ENCODE measurements at places on chromosomes 1 and 21.
A peak's percentile ranks its signal among the peaks of the same experiment; 100 is the strongest.

DNA sequence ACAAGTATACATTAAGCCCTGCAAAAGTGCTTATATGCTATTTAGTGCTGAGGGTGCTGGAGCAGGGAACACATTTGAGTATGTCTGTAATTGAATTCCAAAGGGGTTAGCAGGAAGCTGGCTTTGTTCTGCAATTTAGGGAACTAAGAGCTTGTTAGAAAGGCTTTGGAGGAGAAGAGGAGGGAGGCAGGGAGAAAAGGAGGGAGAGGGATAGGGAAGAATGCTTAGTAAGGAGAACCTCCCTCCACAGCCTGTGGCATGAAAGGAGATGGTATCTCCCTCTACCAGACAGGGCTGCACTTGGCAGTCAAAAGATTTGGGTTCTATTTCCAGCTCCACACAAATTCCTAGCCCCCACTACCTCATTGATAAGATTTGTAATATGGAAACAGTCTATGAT, 217.8 kb downstream of the DAB1 start:
- DNase-seq, result no peak

DNA sequence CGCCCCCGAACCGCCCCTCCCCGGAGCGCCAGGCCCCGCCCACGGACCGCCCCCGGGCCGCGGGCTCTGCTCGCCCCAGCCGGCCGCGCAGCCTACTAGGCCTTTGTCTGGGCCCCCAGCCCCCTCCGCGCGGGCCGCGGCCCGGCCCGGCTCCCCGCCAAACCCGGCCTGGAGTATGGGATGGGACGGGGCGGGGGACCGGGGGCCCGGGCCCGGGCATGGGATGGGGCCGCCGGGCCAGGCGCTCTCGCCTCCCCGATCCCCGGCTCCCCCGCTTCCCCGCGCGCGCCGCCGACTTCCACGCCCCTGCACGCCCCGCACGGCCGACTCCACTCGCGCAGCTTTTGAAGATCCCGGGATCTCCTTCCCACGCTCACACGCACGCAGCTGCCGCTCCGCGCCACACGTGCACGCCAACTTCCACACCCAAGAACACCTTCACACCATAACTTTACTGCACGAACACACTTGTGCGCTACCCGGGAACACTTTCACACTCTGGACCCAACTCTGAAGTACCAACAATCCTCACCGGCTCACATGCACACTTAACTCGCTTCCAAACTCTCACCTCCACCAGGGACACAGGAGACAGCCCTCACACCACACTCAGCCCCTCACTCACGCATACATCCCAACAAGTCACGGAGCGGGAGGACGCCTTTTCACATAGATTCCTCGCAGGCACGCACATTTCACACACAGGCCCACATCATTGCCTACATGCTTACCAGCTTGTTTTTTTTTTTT, 437 bp upstream of the HSPG2 start:
- peak; percentile 87 for DNase-seq

GRCh38 chr1:50060279-50060678, 36.5 kb upstream of the AGBL4 start:
- peak; percentile 2 for DNase-seq

DNA sequence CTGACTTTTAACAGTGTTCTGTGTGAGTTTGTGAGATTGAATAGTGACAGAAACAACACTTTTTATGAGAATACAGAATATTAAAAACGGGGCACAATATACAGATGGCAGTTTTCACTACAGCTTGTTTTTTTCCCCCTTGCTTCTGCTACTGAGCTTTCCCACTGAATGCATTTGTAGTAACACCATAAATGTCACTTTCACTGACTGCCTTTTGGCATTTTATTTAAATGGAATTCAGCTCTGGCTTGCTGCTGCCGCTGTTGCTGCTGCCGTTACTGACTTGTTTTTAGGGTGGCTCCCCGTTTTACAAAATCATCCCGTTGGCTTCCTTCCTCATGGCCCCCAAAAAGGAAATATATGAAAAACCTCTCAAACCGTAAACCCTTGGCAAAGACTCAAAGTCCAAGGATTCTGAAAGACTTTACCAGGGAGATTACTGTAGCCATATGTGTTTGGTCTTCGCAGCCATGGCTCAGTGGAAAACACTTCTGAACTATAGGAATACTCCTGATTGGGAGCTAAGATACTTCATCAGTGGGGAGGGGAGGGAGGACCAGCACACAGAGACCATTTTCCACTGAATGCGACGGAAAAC, 151.0 kb downstream of the NUF2 start:
- no peak for DNase-seq

GRCh38 chr1:237249120-237249519, 207.1 kb downstream of the RYR2 start:
- DNase-seq, result no peak

- no peak for DNase-seq
Observed at GRCh38 chr1:8603220-8603616, 214.2 kb downstream of the RERE start.

DNA sequence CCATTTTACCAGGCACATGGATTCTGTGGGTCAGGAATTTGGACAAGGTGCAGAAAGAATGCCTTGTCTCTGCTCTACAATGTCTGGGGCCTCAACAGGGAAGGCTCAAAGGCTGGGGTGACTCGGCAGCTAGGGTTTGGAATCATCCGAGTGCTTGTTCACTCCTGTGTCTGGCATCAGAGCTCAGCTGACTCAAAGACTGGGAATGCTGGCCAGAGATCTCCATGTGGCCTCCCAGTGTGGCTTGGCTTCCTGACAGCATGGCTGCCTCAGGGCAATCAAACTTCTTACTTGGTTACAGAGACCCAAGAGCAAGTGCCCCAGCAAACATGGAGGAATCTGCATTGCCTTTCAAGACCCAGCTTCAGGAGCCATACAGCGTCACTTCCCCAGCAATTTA, 110.5 kb downstream of the TOMM20 start:
- DNase-seq, result peak; percentile 99

All from EL (cell line).